NCI-H460 (cell line): ENCODE measurements at places on chromosomes 13 and 19.

DNA sequence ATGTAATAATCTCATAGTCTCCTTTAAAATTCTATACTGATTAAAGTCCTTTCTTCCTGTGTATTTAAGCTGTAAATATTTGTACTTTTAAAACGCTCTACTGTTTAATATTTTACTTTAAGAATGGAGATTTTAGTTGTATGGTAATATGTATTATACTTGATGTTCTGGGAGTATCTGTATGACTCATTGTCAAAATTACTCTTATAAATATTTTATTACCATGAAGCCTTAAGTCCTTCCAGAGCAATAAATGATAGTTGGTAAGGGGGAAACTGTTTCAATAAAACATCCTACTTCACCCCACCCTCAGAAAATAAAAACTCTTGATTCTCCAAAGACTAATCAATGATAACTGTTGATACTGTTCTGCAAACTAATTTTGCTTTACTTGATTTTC is 6.4 kb downstream of the PCDH9 start:
- DNase-seq, result no peak

DNA sequence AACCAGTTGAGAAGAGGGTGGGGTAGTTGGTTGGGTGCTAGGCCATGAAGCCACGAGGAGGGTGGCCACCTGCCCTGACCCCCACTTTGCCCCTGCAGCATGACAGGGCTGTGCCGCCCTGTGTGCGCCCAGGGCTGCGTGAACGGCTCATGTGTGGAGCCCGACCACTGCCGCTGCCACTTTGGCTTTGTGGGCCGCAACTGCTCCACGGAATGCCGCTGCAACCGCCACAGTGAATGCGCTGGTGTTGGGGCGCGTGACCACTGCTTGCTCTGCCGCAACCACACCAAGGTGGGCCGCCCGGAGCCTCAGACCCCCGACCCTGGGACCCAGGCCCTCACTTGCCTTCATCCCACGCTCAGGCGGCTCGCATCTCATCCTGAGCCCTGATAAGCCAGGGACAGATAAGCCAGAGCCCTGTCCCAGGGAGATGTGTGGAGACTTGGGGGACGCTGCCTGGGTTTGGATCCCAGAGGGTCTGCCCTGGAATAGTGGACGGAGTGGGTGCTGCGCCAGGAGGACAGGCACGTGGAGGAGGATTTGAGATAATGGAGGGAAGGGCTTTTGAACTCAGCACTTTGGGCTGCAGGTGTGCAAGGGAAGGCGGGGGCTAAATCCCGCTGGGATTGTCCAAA is 20.5 kb downstream of the CNFN start:
- no peak for DNase-seq

DNA sequence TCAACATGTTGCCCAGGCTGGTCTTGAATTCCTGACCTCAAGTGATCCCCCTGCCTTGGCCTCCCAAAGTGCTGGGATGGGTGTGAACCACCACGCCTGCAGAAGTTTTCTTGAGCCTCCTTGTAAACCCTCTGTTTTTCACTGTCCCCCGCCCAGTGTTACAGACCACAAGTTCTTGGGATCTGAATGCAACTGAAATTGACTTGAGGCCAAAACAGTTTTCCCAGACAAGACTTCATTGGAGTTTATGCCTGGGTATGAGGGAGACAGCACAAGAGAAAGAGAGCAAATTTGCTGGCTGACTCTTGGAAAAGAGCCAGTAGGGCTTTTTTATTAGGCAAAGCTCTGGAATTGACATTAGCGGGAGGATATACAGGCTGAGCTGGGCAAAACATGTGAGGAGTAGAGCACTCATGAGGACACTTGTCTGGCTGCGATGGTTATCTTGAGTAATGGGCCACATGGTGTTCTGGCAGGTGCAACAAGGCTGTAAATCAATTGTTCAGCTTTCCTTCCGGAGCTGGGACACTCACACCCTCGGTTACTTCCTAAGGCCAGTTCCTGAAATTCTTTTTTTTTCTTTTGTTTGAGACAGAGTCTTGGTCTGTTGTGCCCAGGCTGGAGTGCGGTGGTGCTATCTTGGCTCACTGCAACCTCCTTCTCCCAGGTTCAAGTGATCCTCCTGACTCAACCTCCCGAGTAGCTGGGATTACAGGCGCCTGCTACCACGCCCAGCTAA is 12.7 kb upstream of the HNRNPL start:
- peak; percentile 70 for DNase-seq

GRCh38 chr13:98440390-98441055 is 136.4 kb downstream of the STK24 start:
- DNase-seq, result no peak

- DNase-seq, result no peak
Observed at GRCh38 chr13:111315347-111315995, 5.0 kb upstream of the TEX29 start.
